Stimulated activated CD4-positive, alpha-beta T cell treated with anti-CD3 and anti-CD28 coated beads, Interleukin-4, amount 100 ng/mL, for 24 hours (primary cell): ENCODE measurements at places on chromosomes 3 and 15.

DNA sequence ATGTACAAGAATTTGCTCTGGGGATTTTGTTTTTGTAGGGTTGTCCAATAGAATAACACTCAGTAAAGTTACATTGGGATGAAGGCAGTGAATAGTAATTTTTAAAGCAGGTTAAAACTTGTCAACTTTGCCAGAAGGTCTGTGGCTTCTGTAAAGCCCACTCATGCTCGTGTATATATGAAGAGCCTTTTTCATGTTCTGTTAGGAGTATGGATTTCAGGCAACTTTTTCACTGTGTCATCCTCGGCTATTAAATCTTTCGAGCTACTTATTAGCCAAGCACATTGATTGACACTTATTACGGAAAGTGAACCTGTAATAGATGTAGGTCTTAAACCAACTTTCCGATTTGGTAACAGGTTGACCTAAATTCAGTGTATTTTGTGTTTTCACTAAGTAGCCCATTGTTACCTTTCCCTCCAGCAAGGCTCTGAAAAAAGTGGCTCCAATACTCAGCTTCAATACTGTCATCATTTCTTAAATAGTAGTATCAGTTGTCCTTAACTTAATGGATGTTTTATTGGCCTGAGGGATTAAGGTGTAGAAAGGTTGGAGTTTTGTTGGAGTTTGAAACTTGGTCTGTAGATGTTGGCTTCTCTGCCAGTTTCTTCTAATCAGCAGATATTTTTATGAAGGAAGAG, 1.7 kb downstream of the PAK2 start:
- no peak for DNase-seq

DNA sequence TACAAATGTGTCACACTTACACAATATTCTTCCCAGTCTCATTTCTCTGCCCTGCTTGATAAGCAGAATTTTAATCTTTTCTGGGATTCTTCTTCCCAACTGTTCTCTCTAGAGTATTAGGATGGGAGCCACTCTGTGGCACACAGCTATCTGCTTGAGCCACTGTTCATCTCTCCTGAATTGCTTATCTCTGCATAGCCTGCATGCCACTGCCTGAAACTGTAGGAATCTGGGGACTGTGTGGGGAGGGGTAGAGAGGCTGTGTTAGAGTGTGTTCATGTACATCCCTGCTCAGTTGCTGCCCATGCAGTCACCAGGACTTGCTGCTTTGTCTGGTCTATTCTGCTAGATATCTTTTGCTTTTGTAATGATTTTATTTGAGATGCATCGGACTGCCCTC, 2.3 kb upstream of the OR4F6 start:
- DNase-seq, result no peak

DNA sequence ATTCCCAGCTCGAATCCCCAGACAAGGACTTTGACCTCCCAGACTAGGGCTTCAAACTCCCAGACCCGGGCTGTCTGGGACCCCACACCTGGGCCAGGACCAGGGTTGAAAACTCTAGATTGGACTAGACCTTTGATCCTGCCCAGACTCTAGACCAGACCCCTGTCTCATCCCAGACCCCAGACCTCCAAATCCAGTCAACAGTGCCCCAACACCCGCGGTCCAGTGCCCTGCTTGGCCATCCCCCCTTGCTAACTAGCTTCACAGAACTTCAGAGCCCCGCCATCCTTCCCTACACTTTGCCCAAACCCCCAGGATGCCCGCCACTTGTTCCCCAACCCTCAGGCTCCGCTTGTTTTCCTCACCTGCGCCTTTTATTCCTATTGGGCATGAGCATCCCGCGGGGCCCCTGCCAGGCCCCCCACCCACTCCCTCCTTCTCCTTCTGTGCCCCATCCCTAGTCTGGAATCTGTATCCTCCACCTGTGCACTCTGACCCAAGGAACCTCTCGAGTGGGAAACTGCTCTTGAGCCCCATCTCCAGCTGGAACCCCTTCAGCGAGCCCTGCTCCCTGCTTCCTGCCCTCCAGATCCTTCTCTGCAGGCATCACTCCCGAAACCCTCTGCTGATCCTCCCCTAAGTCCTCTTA, 604 bp downstream of the GNAI2 start:
- no peak for DNase-seq

- no peak for DNase-seq
These were observed 730 bp downstream of the DGKG start for GRCh38 chr3:186361246-186361761.

DNA sequence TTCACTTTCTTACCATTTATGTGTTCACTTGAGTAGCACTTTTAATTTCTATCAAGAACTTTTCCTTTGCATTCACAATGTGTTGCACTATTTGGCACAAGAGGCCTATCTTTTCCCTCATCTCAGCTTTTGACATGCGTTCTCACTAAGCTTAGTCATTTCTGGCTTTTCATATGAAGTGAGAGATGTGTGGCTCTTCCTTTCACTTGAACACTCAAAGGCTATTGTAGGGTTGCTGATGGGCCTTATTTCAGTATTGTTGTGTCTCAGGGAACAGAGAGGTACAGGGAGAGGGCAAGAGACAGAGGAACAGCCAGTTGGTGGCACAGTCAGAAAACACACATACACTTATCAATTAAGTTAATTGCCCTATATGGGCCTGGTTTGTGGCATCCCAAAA, 127.4 kb upstream of the MLF1 start:
- DNase-seq, result no peak
